EL (cell line): ENCODE measurements at places on chromosomes 2 and 18.

- peak; percentile 16 for DNase-seq
Measured at GRCh38 chr2:121237980-121238665, 46.9 kb downstream of the TFCP2L1 start.

DNA sequence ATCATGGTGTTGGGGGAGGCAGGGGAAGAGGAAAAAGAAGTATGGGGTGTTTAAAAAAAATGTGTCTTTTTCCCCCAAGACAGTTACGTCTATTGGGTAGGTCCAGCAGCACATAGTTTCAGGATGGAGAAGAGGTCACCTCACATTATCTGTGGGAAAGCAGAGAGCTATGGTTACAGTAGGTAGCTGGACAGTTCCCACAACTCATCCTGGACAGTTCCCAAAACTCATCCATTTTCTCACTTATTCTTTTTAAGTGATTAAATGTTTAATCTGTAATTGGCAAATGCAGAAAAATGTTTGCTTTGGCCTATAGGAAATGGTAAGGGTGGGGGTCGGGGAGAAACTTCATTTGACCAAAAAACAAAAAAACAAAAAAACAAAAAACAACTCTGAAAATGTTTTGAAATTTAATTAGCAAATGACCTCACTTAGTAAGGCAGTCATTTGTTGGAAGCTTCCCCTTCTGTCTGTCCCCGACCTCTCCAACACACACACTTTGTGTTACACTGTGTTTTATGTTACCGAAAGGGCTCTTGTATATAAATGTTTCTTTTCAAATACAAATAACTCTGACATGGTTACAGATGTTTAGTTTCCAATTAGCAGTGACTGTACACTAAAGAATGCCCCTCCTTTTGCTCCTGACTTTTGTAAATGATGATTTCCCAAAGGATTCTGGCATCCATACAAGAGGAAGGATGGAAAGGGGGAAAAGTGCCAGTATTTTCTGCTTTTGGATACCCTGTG lies 173.3 kb upstream of the ZFP36L2 start:
- DNase-seq = peak; percentile 67

GRCh38 chr18:25262920-25263319 lies 89.0 kb downstream of the ZNF521 start:
- peak; percentile 69 for DNase-seq

DNA sequence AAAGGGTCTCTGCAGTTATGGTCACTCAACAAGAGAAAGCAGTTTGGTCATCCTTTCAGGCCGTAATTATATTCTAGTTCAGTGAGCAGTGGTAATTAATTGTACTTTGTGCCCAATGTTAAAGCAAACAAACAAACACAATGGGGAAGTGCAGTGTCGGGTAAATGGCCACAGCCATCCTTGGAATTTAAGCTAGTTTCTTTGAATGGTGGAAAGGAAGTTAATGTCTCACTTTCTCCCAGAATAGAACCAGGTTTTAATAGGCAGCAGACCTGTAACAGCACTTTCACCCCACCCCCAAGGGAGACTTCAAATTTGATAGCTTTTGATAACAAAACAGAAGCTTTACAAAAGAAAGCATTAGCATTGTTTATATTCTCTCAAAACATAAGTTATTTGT lies 20.0 kb upstream of the ITGAV start:
- no peak for DNase-seq

GRCh38 chr2:172307800-172308199 lies 119.6 kb upstream of the ITGA6 start:
- DNase-seq = peak; percentile 17

DNA sequence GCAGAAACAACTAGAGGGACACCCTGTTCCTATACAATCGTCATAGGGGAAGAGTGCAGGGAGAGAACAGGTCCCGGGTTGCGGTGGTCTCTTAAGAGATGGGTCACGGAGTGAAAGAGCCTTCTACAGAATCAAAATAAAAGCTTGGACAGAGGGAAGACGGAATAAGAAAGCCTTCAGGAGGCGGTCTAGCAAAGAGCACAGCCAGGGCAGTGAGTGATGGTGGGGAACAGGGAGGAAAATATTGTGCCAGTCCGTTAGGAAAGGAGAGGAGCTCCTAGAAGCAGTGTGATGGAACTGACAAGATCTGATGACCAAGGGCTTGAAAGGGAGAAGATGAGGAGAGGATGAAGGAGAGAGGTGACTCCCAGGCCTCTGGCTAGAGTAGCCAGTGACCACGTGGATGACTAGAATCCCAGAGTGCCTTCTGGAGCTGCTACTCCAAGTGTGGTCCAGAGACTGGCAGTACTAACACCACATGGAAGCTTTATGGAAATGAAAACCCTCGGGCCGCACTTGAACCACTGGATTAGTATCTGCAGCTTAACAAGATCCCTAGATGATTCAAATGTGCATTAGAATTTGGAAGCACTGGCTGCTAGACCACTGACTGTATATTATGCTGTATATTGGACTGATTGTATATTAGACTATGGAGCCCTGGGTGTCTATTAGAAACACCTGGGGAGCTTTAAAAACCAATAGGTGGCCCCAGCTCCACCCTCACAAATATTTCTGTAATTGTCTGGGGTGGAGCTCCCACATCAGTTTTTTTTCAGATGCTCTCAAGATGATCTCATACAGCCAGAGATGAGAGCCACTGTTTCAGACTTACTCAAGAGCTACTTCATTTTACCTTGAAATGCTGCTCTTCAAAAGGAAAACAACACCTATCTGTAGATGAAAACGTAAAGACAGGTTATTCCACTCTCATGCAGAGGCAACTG lies 1.1 kb upstream of the EVA1A start:
- DNase-seq = peak; percentile 52

DNA sequence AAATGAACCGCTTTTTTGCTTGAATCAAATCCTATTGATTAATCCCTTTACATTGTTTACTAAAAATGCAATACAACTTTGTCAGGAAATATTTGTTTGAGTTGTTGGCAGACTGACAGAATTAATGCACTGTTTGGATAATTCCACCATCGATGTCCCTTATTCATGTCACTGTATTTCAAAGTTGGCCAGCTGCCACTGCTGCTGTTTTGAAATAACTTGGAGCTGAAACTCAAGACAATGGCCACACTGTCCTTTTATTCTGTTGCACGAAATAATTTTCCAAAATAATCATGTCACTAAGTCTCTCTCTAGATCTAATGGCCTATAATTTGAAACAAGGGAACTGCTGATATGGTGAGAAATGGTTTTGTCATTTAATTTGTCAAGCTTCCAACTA lies 55.2 kb upstream of the PAX3 start:
- no peak for DNase-seq

DNA sequence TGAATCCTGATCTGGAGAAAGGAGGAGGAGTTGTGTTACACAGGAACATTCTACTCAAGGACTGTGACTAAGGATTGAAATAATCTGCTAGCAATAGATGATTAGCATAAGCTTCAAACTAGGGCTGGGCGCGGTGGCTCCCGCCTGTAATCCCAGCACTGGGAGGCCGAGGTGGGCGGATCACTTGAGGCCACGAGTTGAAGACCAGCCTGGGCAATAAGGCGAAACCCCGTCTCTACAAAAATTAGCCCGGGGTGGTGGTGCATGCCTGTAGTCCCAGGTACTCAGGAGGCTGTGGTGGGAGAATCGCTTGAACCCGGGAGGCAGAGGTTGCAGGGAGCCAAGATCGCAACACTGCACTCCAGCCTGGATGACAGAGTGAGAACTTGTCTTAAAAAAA lies 1.5 kb downstream of the TRMT61B start:
- DNase-seq = no peak

GRCh38 chr2:16709769-16710168 lies 44.1 kb upstream of the CYRIA start:
- no peak for DNase-seq

- DNase-seq = no peak
Measured at GRCh38 chr2:216780843-216781242, 79.0 kb downstream of the TNP1 start.

- no peak for DNase-seq
Measured at GRCh38 chr2:241613017-241613780, 23.8 kb downstream of the THAP4 start.

GRCh38 chr2:127508023-127508630 lies 18.2 kb downstream of the IWS1 start:
- DNase-seq = peak; percentile 28

DNA sequence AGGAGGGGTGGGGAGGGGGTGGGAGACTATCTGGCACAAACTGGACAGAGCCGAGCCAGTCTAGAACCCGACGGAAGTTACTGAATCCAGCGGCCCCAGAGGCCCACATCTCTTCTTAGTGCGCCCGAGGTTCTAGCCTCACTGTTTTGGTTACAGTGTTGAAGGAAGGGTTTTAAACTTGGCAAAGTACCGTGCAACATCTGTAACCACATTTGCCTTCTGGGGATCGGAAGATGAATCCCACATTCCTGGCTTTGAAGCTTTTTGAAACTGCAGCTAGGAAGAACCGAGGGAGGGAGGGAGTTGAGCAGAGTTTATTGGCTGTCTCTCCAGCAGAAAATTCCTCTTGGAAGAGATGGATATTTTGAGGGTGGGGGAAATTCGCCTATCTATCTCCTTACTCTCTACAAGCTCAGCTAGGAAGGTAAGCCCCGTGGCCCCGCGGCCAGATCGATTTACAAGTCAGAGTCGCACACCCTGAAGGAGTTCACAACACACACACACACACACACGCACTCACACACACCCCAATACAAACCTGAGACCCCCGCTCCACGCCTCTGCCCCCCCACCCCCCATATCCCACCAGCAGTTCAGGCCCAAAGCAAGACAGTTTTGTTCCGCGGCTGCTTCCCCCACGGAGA lies 1.0 kb downstream of the ACVR1 start:
- peak; percentile 90 for DNase-seq

DNA sequence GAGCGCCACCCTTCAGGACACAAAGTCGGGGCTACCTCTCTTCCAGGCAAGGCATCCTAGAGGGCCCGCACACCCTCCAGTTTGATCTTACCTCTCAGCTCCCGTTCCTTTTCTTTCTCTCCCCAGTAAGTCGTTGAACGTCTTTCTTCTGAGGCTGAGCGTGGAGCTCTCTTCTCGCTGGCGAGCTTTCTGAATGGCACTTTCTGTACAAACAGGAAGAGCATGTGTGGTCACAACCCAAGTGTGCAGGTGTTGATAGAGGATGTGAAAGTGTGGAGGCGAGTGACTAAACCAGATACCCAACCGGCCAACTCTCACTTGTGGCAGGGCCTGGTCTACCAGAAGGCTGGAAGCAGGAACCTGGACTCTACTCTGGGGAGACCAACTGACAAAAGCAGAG lies at the start of gene AFF3:
Gene AFF3 (minus strand): TSS at position 198 of the 400 bp plus-strand sequence. CDS start 38,136 bp downstream, outside the sequence.
- no peak for DNase-seq

GRCh38 chr18:7152440-7152839 lies 34.8 kb upstream of the LAMA1 start:
- DNase-seq = no peak

- no peak for DNase-seq
Measured at GRCh38 chr18:48348739-48349138, 60.4 kb downstream of the ZBTB7C start.

- peak; percentile 45 for DNase-seq
Measured at GRCh38 chr2:207167099-207167923, 1.6 kb upstream of the KLF7 start.

DNA sequence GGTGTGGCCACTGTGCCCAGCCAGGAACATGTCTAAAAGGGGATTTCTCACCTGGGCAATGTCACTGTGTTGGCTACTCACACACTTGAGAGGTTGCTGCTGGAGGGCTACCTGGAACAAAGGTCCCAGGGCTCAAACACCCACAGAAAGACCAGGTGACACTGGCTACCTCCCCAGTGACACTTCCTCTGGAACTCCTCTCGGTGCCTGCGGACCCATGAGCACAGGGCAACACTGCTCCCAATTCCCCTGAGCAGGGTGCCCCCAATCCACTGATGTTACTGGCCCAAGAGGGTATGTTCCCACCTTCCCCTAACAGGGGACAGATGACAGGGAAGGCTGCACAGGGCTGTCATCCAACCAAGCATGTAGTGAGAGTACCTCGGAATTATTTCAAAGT lies 5.8 kb downstream of the NPPC start:
- DNase-seq = no peak

GRCh38 chr2:40844353-40845277 lies 392.7 kb upstream of the SLC8A1 start:
- DNase-seq = no peak

- DNase-seq = peak; percentile 28
Measured at GRCh38 chr2:72220170-72220569, 72.5 kb upstream of the CYP26B1 start.

DNA sequence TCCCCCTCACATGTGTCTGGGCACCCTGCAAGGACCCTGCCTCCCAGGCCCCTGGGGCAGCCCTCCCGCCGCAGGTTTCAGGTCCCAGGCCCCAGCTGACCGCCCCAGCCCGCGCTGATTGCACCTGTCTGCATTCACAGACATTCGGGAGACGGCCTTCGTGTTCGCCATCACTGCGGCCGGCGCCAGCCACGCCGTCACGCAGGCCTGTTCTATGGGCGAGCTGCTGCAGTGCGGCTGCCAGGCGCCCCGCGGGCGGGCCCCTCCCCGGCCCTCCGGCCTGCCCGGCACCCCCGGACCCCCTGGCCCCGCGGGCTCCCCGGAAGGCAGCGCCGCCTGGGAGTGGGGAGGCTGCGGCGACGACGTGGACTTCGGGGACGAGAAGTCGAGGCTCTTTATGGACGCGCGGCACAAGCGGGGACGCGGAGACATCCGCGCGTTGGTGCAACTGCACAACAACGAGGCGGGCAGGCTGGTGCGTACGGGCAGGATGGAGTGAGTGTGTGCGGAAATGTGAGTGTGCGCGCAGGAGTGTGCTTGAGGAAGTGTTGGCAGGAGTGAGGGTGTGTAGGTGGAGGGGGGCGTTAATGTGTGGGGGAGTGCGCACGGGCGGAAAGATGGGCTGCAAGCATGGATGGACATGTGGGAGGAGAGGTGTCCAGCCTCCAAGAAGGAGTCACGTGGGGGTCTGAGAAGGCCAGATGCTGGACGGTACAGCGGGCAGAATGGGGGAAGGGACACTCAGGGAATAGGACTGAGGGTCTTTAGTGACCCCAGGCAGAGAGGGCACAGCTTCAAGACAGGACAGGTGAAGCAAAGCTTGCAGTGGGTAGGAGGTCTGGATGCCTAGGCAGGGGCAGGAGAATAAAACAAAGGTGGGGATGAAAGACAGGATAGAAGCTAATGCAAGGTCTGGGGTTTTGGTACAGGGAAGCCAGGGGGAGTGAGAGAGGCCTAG lies 9.0 kb upstream of the WNT10A start:
- DNase-seq = no peak

- DNase-seq = peak; percentile 19
Measured at GRCh38 chr2:66915237-66915636, 480.3 kb downstream of the MEIS1 start.

- peak; percentile 68 for DNase-seq
Measured at GRCh38 chr2:53202063-53202462, 565.5 kb upstream of the CHAC2 start.
